Urinary bladder (tissue), 4 donors: ENCODE measurements at places on chromosomes 12 and 14. TPM values are rescaled to one million over a fixed set of nuclear protein-coding genes. Genes with fewer than 3 reads are reported as not detected.

DNA sequence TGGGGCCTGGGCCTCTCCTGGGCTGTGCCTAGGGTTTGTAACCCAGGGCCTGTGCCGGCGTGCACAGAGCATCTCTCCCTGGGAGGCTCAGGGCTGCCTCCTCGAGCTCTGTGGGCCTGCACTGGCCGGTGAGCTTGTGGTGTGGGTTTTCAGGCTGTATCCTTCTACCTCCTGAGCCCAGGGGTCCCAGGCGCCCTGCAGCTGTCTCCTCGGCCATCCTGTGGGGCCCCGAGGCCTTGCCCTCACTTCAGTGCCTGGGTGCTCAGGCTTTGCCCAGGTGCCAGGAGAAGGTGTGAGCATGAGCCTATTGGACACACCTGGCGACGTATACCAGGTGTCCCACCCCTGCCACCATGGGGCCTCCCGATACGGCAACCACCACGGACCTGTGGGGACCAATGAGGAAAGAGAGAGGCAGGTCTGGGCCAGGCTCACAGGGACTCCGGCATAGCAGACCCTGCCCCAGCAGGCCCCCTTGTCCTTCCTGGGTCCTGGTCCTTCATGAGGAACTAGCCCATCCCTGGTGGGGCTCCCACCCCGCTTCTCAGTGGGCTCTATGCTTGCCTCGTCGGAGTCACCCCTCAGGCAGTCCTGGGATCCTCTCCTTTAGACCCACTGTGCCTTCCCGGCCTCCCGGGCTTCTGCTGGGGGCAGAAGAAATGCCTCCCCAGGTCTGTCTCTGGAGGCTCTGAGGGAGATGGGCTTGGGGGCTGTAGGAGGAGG is 400.2 kb downstream of the TMEM121 start:
- DNase-seq: no peak

GRCh38 chr14:95887351-95887750 is 10.7 kb downstream of the TUNAR start:
- no peak for DNase-seq

- DNase-seq: no peak
Measured at GRCh38 chr12:29563071-29563470, 65.6 kb upstream of the OVCH1 start.

DNA sequence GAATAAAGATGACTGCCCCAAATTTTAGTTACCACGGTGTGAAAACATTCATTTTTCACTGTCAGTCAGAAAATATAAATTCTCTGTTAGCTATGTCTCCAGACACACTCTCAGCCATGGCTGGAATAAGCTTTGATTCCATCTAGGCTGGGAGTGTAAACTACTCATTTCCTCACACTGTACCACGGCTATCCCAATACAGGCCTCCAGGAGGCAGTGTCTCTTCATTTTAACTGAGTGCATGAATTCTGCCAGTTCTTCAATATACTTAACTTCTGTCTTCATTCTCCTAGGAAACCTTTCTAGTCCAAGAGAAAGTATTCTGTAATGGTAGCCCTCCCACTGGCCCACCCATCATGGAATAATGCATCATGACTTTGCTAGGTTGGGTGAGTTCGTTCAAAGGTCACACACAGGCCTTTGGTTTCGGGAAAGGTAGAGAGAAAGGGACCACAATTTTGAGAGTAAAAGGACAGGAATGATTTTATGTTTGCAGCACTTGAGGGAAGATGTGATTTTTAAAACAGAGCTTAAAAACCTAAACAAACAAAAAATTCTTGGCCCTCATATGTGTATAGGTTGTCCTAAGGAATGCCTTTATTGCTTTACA is 381.1 kb downstream of the SEC23A start:
- DNase-seq: no peak

- DNase-seq: no peak
Measured at GRCh38 chr14:54174457-54174856, 217.8 kb upstream of the BMP4 start.

DNA sequence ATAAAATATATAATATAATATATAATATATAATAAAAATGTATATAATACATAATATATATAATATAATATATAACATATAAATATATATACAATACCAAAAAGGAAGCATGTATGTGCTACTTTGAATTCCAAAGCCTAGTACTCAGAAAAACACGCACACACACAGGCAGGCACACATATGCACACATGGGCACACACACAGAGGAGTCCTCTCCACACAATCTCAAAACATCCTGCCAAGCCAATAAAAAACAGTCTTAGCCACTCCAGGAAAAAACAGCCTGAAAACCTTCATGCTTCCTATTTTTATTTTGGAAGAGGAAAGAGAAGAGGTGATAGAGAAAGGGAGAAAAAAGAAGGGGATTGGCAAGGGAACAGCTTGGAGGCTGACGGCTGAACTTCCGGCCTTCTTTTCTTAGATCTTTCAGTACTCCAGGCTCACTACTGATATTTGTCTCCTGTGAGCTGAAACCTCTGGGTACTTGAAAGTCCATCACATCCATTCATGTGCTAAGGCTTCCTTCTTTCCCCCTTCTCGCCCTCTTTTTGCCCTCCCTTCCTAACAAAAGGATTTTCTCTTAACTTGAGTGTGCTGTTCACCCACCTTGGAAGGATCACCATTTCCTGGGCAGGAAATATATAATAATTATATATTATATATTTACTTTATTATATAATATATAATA is 394.2 kb downstream of the NUAK1 start:
- no peak for DNase-seq

DNA sequence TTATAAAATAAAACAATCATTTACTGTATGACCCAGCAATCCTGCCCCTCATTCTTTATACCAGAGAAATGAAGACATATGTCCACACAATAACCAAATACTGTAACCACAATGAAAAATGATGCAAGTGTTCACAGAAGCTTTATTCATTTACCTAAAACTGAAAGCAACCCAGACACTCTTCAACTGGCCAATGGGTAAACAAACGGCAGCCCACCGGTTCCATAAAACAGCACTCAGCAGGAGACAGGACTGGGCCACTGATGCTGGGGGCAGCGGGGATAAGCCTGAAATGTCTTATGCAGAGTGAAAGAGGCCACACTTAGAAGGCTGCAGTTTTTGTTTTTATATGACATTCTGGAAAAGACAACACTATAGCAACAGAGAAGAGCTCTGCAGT is 15.1 kb downstream of the DDX51 start:
- no peak for DNase-seq

DNA sequence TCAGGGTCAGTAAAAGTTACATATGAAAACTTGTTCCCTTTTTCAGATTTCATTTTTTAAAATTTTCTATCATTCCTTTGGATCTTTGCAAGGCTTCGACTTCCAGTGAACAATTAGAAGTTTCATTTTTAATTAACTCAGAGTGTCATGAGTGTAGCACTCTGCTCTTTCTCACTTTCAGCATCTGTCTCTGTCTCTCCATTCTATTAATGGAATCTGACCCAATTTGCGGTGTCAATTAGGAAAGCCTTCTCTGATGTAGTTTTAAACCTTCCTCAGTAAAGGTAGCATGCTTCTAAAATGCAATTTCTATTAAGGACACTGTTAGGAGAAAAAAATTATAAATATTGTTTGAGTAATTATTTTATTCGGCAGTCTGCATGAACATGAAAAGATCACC is 68.3 kb downstream of the SLC38A1 start:
- no peak for DNase-seq

DNA sequence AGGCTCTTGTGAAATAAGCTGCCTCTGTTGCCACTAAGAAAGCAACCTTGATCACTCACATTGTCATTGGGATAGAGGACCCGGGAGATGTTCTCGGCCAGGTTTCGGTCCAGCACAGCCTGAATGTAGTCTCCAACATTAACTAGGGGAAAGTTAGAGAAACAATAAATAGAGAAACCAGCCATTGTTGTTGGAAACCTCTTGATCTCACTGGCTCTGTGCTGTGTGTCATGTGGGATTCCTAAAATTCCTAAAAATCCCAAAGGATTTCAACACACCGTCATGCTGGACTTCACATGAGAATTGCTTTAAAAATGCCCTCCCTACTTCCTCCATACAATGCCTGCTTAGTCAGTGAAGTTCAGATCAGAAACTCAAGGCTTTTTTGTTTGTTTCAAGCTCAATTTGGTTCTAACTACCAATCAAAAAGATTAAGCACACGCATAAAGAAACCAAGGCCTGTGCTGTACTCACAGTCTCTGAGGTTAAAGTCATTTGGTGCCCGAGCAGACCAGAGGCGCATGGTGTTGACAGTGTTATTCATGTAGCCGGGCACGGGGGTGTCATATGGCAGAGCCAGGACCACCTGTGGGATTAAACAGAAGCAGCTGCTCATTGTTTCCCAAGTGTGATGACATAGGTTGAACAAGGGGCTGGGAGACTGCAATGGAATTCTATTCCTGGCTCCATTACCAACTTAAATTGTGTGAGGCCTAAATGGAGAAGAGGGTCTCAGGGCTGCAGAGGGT is 23.6 kb downstream of the PYGL start:
- DNase-seq: no peak

DNA sequence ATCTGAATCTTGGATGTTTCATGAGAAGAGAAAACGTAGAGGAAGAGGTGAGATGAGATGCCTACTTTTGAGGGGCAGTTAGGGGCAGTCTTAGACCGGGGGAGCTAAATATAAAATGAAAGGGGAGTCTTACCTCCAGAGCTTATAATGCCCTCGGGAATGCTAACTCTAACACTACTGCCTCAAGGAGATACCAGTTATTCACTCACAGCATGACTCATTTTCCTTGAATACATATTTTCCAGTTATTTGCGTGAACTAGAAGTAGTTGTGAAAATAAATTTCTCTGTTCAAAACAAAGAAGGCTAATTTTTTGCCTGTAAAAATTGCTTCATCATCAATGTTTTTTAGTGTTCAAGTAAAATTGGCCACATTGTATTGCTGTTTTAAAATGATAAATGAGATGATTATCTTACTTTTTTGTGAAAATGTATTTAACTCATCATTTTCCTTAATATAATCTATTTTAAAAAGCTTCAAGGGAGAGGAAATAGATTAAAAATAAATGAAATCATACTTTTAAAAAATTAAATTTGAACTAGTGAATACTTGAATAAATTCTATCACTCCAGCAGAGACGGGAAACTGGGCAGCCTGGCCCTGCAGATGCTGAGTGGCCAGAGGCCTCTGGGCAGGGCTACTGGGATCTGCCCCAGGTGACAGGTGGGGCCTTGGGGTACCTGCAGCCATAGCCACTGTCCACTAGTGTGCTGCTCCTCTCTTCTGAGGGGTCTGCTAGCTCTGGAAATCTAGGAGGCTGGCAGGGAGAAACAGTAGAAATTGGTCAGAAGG is 339.3 kb downstream of the EGLN3 start:
- DNase-seq: no peak

DNA sequence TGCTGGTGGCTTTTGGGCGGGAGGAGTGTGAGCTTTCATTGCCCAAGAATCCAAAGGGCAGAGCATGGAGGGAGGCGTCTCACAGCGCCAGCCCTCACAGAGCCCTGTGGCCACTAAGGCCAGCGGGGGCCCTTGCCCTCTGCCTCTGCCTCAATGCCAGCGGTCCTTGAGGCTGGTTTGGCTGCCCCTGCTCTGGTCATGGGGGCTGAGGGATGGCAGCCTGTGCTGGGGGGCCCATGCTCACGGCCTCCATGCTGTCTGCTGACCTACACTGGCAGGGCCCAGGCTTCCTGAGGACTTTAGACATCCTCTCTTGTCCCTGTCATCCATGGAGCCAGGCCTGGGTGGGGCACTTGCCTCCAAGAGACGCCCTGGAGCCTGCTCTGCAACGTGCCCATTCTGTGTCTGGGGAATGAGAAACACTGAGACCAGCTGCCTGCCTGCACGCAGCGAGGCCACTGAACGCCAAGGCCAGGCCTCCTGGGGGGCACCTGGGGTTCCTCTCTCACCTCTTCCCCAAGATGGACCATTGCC is 143.4 kb downstream of the KIF26A start:
- no peak for DNase-seq

DNA sequence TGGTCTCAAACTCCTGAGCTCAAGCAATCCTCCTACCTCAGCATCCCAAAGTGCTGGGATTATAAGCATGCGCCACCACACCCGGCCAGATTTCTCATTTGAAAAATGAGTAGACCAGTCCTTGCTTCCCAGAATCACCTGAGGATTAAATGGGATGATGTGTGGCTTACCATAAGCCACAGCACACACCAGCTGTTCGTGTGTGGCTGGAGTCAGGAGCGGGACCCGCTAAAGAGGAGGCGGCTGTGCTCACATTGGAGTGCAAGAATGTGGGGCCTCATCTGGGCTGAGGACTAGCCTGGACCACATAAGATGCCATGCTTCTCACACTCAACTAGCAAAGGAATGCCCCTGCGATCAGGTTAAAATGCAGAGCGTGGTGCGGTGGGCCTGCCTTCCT is 6.7 kb upstream of the ALDH2 start:
- no peak for DNase-seq

DNA sequence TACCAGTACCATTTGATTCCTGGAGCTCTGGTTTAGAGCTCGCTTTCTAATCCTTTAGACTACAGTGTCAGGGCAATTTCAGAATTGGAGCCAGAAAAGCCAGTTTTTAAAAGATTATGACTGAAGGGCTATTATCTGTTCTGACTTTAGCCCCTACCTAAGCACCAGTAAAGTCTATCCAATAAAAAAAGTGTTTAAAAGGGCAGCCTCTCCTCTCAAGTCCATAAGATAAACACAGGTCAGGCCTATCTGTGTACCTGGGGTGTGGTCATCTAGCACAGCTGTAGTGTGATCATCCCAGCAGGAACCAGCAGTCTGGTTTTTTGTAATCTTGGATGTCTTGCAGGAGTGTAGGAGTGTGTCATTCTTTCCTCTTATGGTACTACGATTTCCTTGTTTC is 6.6 kb downstream of the APPL2 start:
- DNase-seq: no peak

- DNase-seq: no peak
Measured at GRCh38 chr14:82796086-82796485, 1262.4 kb upstream of the SEL1L start.

- no peak for DNase-seq
Measured at GRCh38 chr14:89365061-89365801, 51.8 kb downstream of the FOXN3 start.

- no peak for DNase-seq
Measured at GRCh38 chr12:121874071-121874470, 14.5 kb upstream of the PSMD9 start.

- no peak for DNase-seq
Measured at GRCh38 chr12:106070611-106071010, 68.1 kb downstream of the NUAK1 start.

DNA sequence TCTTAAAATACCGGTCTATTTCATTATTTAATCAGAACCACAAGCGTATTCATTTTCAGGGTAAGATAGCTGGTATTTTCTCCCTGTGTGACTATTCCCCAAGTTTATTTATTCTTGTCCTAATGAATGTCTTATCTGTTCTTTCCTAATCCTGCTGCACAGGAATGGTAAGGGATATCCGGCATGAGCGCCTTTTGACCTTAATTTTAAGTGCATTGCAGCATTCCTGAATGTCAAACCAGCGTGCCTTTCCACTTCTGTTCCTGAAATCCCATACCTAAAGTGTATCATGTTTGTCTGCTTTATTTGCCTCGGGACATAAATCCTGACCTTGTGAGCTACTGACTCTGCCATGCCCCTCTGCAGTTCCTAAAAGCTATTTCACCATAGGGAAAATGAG is 1713.2 kb upstream of the FLRT2 start:
- no peak for DNase-seq

The PZP gene
- polyA plus RNA-seq: 0.28 TPM

The KCNH5 gene
- 0.10 TPM for polyA plus RNA-seq

The ITGB7 gene
- polyA plus RNA-seq: 1.7 TPM

The MYF6 gene
- not detected for polyA plus RNA-seq

The SLC4A8 gene
- 1.6 TPM for polyA plus RNA-seq

The CD27 gene
- 1.7 TPM for polyA plus RNA-seq

The IL31 gene
- polyA plus RNA-seq: not detected

The MSRB3 gene
- 158 TPM for polyA plus RNA-seq
